ENCODE measurements at places on chromosomes 12 and 14.

DNA sequence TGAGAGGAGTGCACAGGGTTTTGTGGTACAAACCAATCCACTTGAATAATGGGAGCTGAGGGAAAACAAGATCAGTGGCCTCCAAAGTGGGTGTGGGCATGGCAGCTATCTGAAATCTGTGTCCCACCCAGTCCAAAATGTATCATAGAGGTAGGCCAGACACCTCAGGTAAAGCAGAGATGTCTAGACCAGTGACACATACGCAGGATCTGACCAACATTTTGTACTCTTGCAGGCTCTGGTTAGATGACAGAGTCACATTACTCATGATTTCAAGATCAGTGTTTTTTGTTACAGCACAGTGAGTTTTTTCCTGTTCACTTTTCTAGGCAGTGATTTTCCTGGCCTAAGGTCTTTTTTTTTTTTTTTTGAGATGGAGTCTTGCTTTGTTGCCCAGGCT lies 211.8 kb downstream of the PCNX1 start:
- no peak for DNase-seq

DNA sequence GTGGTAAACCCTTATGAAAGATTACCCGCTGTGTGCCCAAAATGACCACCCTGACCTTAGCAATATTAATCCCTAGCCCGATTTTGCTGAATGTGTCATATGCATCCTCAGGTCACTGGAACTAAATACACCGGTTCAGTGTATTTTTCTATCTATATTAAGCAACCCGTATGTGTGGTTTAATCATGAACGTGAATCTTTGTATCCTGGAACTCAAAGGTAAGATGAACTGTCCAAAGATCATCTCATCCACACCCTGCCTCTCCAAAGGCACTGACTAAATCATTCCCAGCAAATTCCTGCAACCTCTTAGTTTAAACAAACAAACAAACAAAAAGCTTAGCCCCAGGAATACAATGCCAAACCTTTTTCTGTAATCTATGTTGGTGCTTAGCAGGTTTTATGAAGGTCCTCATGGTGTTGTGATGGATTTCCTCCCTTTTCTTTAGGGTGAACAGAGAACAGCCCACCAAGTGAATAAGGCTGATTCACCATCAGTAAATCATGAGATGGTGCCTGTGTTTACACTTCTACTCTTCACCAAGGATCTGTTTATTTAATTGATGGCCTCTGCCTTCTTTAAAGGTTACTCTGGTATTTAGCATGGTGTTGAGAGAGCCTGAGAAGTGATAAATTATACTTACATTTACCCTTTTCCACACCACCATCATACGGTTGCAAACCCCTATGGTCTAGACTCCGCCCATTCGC lies 298.6 kb downstream of the DPF3 start:
- DNase-seq, result no peak

DNA sequence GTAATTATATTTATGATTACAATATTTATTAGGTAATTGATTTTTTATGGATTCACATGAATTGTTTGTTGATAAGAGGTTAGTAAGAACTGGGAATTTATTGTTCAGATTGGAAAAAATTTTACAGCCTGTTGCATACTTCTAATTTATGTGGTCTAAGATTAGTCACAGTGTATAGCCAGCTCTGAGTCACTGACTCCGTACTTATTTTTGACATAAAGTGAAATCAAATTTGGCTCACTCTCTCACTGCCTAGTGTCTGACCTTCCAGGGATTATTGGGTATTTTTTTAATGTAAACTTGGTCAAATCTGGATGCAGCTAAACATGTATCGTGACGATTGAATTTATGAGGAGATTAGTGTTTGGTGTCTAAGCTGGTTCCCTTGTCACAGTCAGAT lies 109.3 kb downstream of the PTPRQ start:
- no peak for DNase-seq

GRCh38 chr14:88299865-88300530 lies 23.1 kb downstream of the KCNK10 start:
- peak; percentile 3 for DNase-seq

DNA sequence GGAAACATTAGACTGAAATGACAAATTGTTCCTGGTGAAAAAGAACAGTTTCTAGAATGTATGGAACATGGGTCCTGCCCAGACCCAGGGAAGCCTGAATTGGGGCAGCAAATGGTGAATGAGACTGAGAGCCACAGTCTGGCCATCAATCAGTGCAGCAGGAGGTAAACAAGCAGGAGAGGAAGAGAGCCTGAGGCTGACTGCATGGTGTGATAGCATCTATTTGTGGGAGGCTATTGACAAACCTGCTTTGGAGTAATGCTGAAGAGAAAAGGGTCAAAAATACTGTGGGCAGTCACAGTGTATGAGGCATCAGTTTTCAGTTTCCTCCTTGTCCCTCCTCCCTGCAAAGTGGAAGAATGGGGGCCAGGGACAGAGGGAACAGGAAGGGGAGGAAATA lies 136.8 kb downstream of the ANKS1B start:
- DNase-seq, result no peak

GRCh38 chr12:18472806-18473205 lies 211.5 kb downstream of the PIK3C2G start:
- DNase-seq, result no peak

Data from OCI-M1 (cell line).